ENCODE measurements at places on chromosomes 16 and 17. TPM values are rescaled to one million over a fixed set of nuclear protein-coding genes. Genes with fewer than 3 reads are reported as not detected.

DNA sequence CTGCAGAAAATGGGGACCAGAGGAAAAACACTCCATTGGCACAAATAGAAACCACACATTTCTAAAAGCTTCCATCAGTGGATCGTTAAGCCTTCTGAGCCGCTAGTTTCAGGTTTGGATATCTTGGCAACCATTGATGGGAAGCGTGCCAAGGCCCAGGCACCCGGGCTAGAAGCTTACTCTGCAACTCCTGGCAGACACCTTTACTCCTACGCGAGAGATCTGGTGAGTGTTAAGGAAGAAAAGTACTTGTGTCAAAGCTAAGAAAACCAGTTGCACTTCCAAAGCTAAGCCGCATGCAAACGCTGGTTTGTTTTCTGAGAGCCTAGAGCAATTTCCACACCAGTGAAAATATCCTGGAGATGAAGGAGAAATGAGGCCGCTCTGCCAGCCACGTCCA is 472.4 kb downstream of the PMP22 start:
- DNase-seq: no peak
- no peaks in the 10 kb centered on the region for H3K36me3 ChIP-seq
- no peak overlapping the region for H3K27ac ChIP-seq
- H3K27me3 ChIP-seq: peaks cover 9% of the 10 kb centered on the region
- H3K4me1 ChIP-seq: no peaks in the 10 kb centered on the region

WNK4 gene
- 0.38 TPM for total RNA-seq

DNA sequence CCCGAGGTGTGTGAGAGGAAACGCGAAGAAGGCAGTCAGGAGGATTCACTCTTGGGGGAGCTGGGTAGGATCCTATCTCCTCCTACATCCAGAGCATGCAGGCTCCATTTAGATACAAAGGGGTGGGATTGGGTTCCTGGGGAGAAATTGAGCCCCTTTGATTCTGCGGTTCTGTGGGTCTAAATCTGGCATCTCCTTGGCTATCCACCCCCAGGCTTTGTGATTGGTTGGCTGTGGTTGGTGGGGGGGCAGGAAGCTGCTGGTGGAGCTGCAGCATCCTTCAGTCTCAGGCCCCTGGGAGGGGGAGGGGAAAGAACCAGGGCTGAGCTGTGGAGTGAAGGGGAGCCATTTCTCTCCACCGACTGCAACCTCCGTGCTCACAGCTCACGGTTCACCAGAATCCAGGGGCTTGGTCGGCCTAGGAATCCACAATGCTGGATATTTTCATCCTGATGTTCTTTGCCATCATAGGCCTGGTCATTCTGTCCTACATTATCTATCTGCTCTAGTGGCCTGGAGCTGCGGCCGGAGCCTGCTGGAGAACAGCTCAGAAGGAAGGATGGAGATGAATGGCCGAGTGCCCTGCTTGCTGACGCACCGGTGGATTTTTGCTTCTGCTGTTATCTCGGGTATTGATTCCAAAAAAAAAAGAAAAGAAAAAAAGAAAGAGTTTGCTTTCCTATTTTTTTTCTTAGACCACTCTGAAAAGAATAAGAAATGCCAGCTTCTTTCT is at the start of gene LASP1NB:
TSS of gene LASP1NB (plus strand) at position 352 of the 733 bp plus-strand sequence.
- H3K4me1 ChIP-seq: peaks cover 23% of the 10 kb centered on the region
- peak within 1 kb of the TSS; percentile 39 for H3K4me3 ChIP-seq
- no peaks in the 10 kb centered on the region for H3K36me3 ChIP-seq
- no peaks in the 10 kb centered on the region for H3K27me3 ChIP-seq

OR1A2 gene
- not detected for total RNA-seq

DNA sequence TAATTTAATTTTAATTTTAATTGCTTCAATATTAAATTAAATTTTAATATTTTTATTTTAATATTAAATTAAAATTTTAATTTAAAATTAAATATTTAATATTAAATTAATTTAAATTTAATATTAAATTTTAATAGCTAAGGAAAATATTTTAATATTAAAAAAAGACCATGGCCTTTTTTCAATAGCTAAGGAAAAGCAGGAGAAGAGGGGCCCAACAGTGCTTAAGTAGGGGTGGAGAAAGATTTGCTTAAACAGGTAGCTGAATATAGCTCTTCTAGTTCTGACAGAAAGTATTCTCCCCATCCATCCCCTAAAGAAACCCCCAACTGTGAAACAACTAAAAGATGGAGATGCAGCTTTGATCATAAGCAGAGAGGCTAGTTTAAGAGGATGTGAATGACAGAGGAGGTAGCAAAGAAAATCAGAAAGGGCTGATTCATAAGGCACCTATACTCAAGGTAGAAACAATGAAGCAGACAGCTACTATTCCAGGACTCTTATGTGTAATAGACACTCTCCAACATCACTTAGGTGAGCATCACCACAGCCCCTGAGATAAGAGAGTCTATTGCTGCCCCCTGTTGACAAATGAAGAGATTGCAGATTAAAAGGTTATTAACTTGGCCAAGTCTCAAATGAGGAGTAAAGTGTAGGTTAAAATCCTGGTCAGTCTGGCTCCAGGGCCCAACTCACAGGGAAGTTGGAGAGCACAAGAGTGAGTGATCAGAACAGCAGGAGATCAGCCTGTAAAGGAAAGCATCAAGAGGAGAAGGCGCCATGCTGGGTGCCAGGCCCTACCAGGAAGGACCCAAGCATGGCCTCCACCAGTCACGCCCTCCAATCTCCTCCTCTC is 7.8 kb upstream of the RNASEK start:
- H3K4me1 ChIP-seq: no peaks in the 10 kb centered on the region
- no peak overlapping the region for H3K27ac ChIP-seq
- H3K4me3 ChIP-seq: no peak overlapping the region

DNA sequence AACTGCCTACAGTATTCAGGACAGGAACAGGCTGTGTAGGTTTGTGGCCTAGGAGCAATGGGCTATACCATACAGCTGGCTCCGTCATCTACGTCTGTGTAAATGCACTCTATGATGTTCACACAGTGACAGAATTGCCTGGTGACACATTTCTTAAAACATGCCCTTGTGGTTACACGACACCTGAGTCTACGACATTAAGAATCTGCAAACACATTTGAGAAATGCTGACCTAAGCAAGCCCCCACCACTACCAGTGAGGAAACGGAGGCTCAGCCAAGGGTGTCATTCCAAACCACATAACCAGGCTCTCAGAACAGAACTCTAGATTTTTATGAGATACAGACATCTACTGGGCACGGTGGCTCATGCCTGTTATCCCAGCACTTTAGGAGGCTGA is 23.5 kb downstream of the USP36 start:
- peaks cover 42% of the 10 kb centered on the region for H3K4me1 ChIP-seq
- no peaks in the 10 kb centered on the region for H3K27me3 ChIP-seq
- H3K4me3 ChIP-seq: no peak overlapping the region
- DNase-seq: peak; percentile 61

DNA sequence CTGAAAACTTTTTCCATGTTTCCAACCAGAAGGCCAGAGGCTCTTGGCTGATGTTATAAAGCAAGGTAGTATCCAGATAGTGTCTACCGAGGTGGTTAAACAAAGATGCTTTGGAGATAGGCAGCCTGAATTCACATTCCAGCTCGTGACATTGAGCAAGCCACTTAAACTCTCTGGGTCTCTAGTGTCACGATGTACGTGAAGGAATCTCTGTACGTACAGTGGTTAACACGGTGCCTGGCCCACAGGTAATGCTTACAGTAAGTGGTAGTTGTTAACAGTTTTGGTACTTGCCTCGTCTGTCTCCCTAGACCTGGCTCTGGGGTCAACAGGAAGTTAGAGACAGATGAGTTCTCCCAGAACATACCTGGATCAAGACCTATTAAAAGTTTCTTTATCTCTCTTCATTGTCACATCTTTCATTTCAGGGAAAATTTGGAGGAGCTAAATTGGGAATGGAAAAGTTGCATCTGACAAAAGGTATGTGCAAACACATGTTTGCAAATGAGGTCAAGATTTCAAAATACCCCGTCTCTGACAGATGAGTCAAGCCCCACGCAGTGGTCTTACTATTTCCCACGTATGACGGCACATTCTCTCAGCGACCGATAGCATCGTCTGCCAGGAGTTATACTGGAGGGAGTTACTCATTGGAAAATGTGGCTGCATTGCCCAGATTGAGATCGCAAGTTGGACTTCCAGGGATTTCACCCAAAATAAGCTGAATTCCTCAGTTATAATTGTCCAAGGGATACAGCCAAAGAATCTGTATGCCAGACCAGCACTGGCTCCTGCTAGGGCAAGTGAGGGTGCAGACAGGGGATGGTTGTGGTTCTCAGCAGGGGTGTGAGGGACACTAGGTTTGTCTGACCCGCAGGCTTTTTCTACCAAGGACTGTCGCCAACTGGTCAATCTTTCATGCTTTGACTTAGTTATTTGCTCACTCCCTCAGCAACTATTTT is 18.9 kb upstream of the MYH10 start:
- no peaks in the 10 kb centered on the region for H3K36me3 ChIP-seq
- no peak overlapping the region for H3K27ac ChIP-seq
- DNase-seq: no peak
- no peaks in the 10 kb centered on the region for H3K4me1 ChIP-seq
- no peaks in the 10 kb centered on the region for H3K27me3 ChIP-seq
- no peak overlapping the region for H3K4me3 ChIP-seq

CCDC144A gene
- 3.9 TPM for total RNA-seq

DNA sequence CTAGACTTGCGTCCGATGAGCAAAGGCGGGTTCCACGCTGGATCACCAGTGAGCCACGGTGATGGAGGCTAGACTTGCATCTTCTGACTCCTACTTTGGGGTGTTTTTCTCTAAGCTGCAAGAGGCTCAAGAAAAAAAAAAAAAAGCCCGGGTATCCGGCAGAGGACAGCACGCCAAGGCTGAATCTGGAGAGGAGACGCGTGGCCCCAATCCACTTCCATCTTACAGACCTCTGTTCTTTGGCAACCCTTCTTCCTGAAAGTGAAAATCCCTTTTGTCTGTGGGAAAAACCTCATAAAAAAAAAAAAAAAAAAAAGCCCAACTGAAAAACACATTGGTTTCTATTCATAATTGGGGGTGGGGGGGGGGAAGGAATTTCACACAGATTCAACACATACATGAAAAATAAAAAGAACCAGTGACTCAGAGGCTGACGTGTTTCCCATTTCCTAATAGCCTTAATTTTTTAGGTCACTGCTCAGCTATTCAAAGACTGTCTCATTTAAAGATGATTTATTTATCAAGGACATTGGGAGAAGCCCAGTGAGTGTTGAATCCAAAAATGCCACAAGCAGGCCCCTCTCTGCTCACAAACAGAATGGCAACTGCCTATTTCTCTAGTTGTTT is 258.3 kb downstream of the FOXL1 start:
- no peaks in the 10 kb centered on the region for H3K4me1 ChIP-seq
- no peak overlapping the region for H3K4me3 ChIP-seq
- H3K27ac ChIP-seq: no peak overlapping the region
- H3K27me3 ChIP-seq: no peaks in the 10 kb centered on the region

DNA sequence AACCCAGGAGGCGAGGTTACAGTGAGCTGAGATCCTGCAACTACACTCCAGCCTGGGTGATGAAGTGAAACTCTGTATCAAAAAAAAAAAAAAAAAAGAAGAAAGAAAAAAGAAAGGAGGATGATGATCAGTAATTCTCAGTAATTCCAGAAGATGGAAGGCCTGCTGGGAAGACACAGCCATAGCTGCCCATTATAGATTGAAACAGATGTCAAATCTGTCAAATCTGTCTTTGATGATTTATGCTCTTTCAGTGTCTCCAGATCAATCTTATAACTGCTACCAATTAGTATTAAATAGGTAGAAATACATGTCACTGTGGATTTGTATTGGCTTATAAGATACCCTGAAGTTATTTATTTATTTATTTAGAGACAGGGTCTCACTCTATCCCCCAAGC is 42.9 kb upstream of the CPPED1 start:
- no peaks in the 10 kb centered on the region for H3K4me1 ChIP-seq
- H3K27ac ChIP-seq: no peak overlapping the region
- H3K36me3 ChIP-seq: no peaks in the 10 kb centered on the region
- H3K27me3 ChIP-seq: no peaks in the 10 kb centered on the region
- H3K4me3 ChIP-seq: no peak overlapping the region

CA5A gene
- 0.20 TPM for total RNA-seq

GRCh38 chr17:62704381-62704971 is 77.0 kb downstream of the MRC2 start:
- no peaks in the 10 kb centered on the region for H3K4me1 ChIP-seq
- H3K27me3 ChIP-seq: peaks cover 2% of the 10 kb centered on the region
- DNase-seq: peak; percentile 13
- peak overlapping the region; percentile 44 for H3K4me3 ChIP-seq
- H3K27ac ChIP-seq: no peak overlapping the region
- no peaks in the 10 kb centered on the region for H3K36me3 ChIP-seq

KRTAP2-2 gene
- not detected for total RNA-seq

GRCh38 chr17:64399071-64399766 is 8.6 kb upstream of the PECAM1 start:
- H3K4me1 ChIP-seq: peaks cover 41% of the 10 kb centered on the region
- no peaks in the 10 kb centered on the region for H3K36me3 ChIP-seq
- H3K27me3 ChIP-seq: no peaks in the 10 kb centered on the region
- no peak overlapping the region for H3K4me3 ChIP-seq

- no peaks in the 10 kb centered on the region for H3K27me3 ChIP-seq
- H3K27ac ChIP-seq: no peak overlapping the region
- no peak for DNase-seq
- peaks cover 3% of the 10 kb centered on the region for H3K36me3 ChIP-seq
- no peaks in the 10 kb centered on the region for H3K4me1 ChIP-seq
Measured at GRCh38 chr16:12474806-12475410, 328.8 kb downstream of the CPPED1 start.

GRCh38 chr16:81319221-81319912 is 4.6 kb downstream of the GAN start:
- no peak overlapping the region for H3K4me3 ChIP-seq
- H3K27me3 ChIP-seq: no peaks in the 10 kb centered on the region
- peaks cover 3% of the 10 kb centered on the region for H3K4me1 ChIP-seq
- no peaks in the 10 kb centered on the region for H3K36me3 ChIP-seq

DNA sequence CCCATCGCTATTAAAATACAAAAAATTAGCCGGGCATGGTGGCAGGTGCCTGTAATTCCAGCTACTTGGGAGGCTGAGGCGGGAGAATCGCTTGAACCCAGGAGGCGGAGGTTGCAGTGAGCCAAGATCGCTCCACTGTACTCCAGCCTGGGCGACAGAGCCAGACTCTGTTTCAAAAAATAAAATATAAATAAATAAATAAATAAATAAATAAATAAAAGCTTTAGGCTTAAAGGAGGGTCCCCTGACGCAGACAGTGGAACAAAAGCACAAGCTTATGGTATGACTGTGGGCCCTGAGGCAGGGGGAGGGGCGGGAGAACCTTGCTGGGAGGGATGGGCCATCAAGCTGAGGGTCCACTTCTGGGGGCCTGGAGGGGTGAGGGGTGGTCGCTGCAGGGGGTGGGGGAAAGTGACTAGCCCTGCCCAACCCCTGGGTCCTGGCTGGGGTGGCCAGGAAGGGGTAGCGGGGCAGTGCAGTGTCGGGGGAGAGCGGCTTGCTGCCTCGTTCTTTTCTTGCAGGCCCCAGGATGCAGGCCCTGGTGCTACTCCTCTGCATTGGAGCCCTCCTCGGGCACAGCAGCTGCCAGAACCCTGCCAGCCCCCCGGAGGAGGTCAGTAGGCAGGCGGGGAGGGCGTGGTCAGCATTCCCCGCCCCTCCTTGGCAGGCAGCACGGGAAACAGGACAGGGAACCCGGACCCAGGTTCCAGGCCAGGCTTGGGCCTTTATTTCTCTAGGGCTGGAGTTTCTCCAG is 4.7 kb downstream of the SERPINF1 start:
- H3K4me3 ChIP-seq: no peak overlapping the region
- H3K36me3 ChIP-seq: no peaks in the 10 kb centered on the region
- peaks cover 29% of the 10 kb centered on the region for H3K4me1 ChIP-seq
- no peaks in the 10 kb centered on the region for H3K27me3 ChIP-seq
